ENCODE measurements at places on chromosomes 4 and X.

DNA sequence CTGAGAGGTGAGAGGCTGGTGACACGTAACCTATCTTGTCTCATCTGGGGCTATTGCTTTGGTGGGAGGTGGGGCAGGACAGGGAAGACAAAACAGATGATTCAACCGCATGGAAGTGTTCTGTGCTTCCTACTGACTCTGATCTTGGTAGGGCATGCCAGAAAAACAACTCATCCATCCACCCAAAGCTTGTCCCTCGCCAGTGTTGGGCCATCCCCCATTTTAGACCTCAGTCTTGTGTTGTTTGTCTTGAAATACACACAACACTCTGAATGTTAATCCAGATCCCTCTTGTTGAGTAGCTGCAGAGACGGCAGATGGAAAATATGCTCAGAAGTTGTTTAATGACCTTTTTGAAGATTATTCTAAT, 377 bp downstream of the CHRNA9 start:
- no peak for DNase-seq

- DNase-seq: no peak
Observed at GRCh38 chrX:72130762-72131250, 909 bp downstream of the RTL5 start.

DNA sequence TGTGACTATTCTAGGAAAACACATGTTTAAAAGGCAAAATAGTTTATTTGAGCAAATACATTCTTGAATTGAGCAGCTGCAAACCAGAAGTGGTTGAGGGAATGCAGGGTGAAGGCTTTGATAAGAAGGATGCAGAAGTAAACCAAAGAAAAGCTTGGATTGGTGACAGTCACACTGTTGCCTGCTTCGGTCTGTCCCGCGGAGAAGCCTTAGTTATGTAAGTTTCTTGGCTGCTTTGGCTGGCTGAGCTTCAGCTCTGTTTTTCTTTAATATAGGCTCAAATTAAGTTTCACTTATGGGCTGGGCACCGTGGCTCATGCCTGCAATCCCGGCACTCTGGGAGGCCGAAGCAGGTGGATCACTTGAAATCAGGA, 67.6 kb downstream of the FAM53A start:
- no peak for DNase-seq

GRCh38 chrX:6363188-6363587, 134.5 kb upstream of the NLGN4X start:
- DNase-seq: no peak

DNA sequence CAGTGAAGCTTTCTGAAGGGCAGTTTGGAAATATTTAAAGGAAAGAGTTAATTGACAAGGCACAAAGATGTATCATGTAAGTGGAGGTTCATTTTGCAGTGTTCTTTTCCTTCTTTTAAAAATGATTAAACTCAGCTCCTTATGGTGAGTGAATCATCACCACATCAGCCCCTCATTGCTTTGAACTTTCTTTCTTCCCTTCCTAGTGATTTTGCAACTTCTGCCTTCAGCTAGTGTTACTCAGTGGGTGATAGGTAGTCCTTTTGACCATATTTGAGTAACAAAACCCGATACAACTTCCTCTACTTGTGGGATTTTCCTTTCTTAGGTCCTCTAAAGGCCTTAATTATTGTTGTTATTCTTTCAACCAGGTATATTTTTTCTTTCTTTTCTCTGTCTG, 8.2 kb downstream of the ZCCHC4 start:
- no peak for DNase-seq

DNA sequence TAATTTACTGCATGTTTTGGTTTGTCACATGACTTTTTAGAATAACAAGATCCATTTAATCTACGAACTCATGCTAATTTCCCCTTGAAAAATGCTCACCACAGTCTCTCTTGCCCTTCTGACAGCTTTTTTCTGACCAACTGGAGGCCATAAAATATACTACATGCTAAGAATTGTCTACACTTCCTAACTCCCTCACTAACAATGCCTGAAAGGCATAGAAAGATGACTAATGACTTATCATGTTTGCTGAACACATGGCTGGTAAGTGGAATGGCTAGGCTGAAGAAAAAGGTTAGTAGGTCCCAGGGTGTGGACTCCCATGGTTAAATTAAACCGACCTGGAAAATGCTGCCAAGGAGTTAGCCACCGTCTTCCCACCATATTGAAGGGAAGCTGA, 309.9 kb downstream of the SPOCK3 start:
- no peak for DNase-seq

DNA sequence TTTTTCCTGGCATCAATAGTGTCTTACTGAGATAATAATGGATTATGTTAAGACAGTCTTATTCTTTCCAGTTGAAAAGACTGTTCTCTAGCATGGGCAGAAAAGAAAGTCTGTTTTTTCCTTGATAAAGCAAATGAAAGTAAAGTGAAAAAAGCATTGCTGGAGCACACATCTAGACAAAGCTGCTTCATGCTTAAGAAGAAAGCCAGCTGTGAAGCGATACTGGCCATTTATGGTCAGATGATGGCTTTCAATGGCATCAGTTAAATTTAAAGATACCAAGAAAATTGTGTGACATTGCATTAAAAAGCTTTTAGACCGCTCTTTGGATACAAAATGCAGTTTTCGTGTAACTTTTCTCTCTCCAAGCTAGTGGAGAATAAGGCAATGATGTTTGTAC, 242.1 kb upstream of the TRAM1L1 start:
- no peak for DNase-seq

GRCh38 chr4:11436084-11436483, 7.4 kb upstream of the HS3ST1 start:
- DNase-seq: no peak

DNA sequence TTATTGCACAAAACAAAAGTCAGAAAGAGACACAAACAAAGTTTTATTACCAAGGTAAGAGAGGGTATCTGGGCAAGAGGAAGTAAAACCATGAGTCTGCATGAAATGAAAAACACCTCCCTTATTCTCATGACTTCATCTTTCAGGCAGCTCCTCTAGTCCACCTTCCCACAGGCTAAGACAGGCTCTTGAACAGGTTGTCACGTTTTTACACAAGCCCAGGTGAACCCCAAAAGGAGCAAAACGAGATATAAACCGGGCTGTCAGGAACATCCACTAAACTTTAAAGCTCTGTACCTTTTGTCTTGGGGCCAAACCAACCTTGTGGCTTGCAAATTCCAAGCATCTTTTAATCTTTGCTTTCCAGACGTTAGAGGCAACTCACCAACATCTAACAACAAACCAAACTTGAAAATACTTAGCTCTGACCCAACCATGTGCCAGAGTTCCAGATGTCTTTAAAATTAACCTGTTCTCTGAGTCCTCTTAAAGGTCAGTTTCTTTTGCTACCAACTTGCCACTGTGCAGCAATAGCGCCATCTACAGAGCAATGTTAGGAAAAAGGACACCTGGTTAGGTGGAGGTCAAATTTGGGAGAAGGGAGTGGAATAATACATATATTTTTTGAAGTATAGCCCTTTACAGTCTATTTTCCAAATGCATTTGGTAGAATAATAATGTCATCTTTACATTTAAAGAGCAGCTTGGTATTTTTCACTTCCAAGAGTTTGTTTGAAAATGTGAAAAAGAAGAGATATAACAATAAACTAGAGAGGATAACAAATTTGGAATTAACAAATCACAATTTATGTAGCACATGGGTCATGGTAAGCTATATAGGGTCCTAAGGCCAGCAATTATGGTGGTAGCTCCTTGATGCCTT, 73.1 kb downstream of the QRFPR start:
- peak; percentile 27 for DNase-seq

DNA sequence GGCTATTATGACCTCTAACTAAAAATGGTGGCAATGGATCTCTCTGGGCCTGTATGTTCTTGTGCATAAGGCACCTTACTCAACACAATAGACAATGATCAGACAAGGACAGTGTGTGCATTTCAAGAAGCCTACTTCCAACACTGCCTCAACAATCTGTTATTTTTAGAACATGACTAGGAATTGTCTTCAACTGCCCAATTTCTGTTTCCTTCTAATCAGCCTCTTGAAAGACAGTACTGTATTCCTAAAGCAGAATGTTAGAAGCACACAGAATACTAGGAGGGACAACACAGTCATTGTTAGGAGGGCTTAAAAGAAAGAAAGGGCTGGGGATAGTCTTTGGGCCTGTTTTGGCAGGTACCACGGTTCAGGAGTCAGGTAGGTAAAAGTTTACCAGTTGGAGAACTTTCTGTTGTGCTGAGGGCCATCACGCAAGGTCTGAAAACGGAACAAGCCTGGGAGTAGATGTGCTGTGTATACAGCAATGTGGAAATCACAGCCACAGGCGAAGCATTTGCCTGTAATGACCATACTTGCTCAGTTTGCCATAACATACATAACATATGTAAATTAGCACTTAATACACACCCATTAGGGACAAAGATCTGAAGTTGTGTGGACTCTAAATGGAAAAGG, 100.8 kb upstream of the ATXN3L start:
- DNase-seq: no peak

DNA sequence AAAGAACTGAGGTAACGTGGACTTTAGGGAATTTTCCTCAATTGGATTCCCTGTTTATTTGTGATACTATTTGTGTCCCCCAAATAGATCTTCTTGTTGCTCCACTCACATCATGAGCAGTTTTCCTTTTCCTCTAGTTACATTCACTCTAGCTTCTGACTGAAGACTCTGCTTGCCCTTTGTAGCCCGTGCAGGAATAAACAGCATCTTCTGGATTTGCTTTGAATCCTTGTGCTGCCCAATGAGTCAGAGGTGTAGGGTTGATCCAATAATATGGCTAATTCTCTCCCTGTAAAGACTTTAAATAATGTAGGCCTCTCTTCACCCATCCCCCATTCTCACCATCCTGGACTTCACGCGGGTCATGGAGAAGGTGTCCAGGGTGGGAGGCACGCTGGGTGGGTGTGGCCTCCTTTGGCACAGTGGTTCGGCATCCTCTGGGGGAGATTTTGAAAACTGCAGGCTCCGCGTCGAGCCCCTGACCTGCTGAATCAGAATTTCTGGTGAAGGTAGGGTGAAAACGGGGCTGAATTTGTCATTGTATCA, 9.0 kb downstream of the HAND2 start:
- no peak for DNase-seq

DNA sequence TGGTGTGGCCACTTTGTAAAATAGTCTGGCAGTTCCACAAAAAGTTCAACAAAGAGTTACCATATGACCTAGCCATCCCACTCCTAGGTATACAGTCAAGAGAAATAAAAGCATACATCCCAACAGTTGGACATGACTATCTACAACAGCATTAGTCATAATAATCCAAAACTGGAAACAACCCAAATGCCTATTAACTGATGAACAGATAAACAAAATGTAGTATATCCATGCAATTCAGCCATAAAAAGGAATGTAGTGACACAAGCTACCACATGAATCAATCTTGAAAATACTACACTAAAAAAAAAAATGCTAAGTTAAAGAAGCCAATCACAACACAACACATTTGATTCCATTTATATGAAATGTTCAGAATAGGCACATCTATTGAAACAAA, 16.1 kb downstream of the MED14 start:
- DNase-seq: no peak

DNA sequence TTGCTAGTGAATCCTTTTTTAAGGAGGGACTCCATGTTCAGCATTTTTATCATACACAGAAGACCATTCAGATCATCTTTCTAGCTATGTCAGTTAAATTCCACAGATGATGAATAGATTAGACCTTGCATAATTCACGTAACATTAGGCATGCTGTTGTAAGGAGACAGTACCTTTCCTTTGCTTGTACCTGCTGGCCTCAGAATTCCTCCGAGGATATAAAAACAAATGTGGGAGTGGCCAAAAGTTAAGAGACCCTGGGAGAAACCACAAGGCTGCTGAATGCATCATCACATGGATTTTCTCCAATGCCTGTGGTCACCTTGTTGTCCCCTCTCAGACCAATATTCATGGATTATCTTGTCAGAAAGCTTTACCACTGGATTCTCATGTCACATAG, 201.4 kb downstream of the MAGEB17 start:
- no peak for DNase-seq

DNA sequence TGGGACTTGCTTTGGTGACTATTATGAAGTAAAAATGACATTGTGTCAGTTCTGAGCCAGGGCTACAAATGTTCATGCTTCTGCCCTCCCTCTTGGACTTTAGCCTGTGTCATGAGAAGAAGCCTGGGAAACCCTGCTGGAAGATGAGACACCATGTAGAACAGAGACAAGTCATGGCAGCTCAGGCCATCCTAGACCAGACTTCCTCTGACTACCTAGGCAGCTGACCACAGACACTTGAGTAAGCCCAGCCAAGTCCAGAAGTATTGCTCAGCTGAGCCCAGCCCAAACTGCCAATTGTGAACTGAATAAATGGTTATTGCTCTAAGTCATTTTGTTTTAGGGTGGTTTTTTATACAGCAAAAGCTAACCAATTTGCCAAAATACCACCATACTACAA, 467.6 kb upstream of the CNKSR2 start:
- DNase-seq: no peak

- DNase-seq: no peak
Observed at GRCh38 chr4:140611854-140612253, 43.1 kb upstream of the UCP1 start.

DNA sequence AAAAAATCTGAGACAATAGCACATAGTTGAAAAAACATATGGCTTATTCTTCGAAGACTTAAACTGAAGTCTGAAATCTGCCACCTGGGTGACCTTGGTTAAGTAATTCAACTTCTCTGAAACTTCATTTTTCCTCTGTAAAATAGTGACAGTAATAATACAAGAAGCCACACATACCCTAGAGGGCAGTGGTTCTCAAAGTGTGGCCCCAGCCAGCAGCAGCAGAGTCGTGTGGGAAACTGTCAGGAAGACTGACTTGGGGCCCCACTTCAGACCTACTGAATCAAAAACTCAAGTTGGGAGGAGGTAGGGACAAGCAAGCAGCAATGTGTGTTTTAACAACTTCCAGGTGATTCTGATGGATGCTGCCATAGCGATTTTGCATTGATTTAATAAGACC, 249.9 kb downstream of the HNRNPD start:
- no peak for DNase-seq

- DNase-seq: no peak
Observed at GRCh38 chr4:52728691-52729240, 22.5 kb downstream of the ERVMER34-1 start.

Measured in stimulated activated CD4-positive, alpha-beta T cell treated with anti-CD3 and anti-CD28 coated beads, Interleukin-1b, Interleukin-23, amount 100 ng/mL, for 4 hours (primary cell).